Central memory CD4-positive, alpha-beta T cell (primary cell): ENCODE measurements at places on chromosomes 1 and 21.

- no peak for DNase-seq
Observed at GRCh38 chr1:116966791-116967190, 34.8 kb upstream of the CD101 start.

DNA sequence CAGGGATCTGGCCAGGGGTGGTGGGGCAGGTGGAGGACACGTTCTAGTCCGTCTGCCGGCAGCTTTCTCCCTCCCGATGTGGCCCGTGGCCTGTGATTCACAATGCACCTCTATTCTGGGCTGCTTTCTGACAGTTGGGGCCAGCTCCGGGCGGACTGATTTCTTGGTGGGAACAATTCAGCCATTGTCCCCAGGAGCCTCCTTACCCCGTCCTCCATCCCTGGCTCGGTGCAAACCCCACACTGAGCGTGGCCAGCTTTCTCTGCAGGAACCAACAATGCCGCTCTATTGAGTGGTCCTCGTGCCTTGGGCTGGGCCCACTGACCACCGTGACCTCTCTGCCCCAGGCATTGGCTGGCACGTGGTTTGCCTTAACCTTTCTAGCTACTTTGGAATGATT, 29.7 kb downstream of the PADI2 start:
- DNase-seq = no peak

GRCh38 chr21:46307625-46308024, 16.0 kb downstream of the C21orf58 start:
- DNase-seq = no peak

- DNase-seq = no peak
Observed at GRCh38 chr21:29125191-29125590, 5.3 kb upstream of the MAP3K7CL start.
